Suppressor macrophage treated with lipopolysaccharide for 1 hour (primary cell): ENCODE measurements at places on chromosomes 1 and 21.
A peak's percentile ranks its signal among the peaks of the same experiment; 100 is the strongest.

- DNase-seq, result no peak
These were observed 2.2 kb downstream of the NHLH1 start for GRCh38 chr1:160369087-160369486.

GRCh38 chr1:199590708-199591107 is 436.8 kb upstream of the NR5A2 start:
- no peak for DNase-seq

DNA sequence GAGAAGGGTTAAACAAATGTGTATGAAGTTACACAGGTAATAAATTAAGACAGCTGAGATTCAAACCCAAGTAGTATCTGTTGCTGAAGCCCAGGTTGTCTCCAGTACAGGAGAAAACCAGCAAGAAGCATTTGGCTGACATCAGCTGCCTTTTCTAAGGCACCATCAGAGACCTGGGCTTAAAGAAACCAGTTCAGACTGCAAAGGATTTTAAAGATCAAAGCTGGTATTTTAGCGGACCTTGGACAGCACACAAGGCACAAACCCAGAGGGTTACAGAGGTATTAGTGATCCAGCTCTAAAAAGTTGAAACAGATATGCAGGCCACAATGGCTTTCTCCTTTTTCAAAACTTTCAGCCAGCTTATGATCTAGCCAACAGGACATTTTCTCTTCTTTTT is 23.4 kb downstream of the BEND5 start:
- DNase-seq, result no peak

GRCh38 chr1:109241344-109241743 is 8.0 kb upstream of the CELSR2 start:
- DNase-seq, result no peak

GRCh38 chr1:150352866-150353265 is 11.1 kb upstream of the RPRD2 start:
- DNase-seq, result peak; percentile 59

DNA sequence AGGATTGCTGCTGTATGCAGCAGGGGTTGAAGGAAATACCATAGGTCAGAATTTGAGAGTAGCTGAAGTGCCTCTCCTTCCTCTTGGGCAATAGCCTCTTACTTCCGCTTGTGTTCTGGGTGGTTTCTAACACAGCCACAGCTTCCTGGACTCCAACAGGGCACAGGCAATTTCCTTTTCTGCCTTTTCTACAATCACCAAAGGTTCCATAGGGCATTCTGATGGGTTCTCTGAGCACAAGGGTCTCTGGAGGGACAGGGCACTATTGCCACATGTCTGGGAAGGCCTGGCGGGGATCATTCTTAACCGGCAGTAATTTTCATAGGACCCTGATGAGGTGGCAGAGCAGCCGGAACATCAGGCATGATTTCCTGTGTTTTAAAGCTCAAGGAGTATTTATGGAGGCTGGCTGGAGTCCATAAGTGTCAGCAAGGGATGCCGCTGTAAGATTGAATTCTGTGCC is 5.5 kb upstream of the AGTRAP start:
- peak; percentile 82 for DNase-seq

- DNase-seq, result peak; percentile 45
These were observed 25.2 kb downstream of the ETS2 start for GRCh38 chr21:38830671-38831525.

- DNase-seq, result peak; percentile 59
These were observed 77.8 kb upstream of the C1orf105 start for GRCh38 chr1:172342584-172343239.
